ENCODE measurements at places on chromosomes 13 and 19.

GRCh38 chr19:14435320-14436050 lies 2.4 kb downstream of the PKN1 start:
- DNase-seq: no peak

DNA sequence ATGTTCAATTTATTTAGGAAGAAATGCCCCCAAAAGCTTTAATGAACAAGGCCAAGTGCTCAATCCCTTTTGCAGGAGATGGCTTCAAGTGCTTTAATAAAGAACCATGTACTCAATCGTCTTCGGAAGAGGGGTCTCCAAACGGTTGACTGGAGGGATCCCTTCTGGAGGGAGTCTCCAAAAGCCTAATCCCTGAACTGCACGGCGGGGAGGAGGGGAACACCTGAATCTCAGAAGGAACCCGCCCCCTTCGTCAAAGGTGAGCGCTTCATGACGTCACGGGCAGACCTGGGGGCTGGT lies 505 bp downstream of the PAF1 start:
- DNase-seq: no peak

DNA sequence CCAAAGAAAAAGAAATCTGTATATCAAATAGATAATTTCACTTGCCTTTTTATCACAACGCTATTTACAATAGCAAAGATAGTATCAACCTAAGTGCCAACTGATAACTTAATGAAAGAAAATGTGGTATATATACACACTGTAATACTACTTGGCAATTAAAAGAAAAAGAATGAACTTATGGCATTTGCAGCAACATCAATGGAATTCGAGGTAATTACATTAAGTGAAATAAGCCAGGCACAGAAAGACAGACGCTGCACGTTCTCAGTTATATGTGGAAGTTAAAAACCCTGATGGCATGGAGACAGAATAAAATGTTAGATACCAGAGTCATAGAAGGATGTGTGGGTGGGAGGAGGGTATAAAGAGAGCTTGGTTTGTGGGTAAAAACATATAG lies 1260.5 kb upstream of the PCDH9 start:
- no peak for DNase-seq

DNA sequence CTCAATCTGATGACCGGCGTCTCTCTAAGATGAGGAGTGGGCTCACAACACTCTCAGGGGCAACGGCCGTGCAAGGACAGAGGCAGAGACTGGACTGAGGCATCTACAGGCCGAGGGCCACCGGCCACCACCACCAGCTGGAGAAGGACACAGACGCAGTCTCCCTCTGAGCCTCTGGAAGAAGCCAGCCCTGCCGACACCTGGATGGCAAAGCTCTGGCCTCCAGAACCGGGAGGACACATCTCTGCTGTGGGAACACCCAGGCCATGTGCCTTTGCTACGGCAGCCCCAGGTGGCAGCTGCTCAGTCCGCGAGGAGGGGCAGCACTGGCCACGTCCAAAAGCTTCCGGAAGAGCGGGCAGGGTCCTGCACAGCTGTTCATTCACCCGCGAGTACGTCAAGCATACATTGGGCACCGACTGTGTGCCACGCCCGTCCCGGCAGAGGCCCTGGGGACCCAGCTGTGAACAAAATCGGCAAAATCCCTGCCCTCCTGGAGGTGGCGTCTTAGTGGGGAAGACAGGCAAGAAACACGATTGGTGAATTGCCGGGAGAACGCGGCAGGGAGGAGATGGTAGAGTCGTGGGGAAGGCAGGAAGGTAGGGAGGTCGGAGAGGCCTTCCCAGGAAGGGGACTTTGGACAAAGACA lies 17.1 kb downstream of the C2CD4C start:
- DNase-seq: no peak

DNA sequence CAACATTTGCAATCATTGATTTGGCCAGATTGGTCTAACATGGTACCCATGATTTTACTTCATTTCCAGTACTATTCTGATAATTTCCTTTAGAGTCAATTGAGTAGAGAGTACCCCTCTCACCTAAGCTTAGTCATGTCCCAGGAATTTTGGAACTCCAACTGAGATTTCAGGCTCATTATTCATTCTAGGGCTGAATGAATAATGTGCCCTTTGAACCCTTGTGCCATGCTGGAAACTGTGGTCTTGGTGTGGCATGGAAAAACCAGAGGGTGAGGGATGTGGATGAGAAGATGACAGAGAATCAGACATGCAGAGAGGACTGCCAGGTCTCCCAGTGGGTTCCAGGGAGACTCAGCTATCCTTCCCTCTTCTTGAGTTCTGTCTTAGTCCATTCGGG lies 30.2 kb downstream of the ITM2B start:
- DNase-seq: no peak

GRCh38 chr19:3047496-3048189 lies 14.7 kb downstream of the TLE5 start:
- peak; percentile 69 for DNase-seq

DNA sequence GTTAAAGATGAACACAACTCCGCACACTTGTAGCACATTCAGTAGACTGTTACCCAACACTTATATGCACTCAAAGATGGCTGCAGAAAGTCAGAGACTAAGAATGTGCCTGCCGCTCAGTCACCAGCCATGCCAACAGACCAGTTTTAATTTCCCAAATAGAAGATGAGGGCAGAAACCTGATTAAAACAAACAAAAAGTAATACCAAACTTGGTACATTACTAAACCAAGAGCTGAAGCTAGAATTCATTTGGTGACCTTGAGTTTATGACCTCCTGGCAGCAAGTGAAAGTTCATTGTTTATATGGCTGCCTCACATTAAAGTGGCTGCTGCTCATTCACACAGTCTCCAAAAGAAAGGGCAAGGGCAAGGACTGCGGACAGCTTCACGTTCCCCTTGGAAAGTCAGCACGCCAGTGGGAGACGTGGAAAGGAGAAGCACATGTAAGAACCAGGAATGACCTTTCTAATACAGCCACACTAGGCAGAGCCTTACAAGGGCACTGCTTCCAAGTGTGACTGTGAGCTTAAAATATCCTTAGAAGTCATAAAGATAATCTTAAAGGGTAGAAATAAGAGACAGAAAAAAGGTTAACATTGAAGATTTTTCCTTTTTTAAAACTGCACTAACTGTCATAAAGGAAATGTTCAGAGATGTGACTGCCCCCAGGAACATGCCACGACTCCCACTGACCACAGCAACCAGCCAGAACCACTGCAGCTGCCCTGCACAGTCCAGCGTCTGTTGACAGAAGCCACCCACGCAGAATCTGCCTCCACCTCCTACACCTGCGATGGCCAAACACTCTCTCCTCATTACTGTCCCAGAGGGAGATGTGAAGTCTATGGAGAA lies 73.5 kb downstream of the STK24 start:
- DNase-seq: no peak

DNA sequence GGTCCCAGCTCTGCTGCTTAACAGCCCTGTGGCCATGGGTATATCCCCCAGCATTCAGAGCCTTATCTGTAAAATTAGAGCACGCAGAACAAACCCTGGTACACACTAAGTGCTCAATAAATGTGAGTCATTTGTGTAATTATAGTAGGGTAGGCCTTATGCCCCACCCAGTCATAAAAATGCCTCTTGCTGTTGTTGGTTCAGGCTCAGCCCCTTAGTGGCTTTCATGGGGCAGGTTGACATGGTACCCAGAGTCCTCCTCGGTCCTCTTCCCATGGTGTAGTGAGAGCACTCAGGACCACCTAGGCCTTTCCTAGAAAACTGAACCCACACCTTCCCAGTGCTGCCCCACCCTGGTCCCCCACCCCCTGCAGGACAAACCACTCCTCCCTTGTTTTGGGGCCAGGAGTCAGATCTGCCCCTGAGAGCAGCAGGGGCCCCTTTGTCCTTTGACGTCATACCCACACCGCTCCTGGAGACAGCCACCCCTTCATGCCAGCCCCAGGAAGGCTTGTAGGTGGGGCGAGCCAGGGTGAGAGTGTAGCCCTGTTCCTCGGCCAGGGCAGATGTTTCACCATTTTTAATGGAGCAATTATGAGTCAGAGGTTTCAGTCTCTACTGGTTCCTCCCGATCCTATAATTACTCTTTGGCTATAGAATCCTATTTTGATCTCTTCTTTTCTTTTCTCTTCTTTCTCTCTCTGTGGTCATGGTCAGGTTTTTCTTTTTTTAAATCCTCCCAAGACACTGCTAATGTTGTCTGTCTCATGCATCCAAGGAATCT lies 36.8 kb downstream of the ACTN4 start:
- DNase-seq: no peak

- DNase-seq: no peak
These were observed 130.5 kb downstream of the ATP11A start for GRCh38 chr13:112820318-112820717.

DNA sequence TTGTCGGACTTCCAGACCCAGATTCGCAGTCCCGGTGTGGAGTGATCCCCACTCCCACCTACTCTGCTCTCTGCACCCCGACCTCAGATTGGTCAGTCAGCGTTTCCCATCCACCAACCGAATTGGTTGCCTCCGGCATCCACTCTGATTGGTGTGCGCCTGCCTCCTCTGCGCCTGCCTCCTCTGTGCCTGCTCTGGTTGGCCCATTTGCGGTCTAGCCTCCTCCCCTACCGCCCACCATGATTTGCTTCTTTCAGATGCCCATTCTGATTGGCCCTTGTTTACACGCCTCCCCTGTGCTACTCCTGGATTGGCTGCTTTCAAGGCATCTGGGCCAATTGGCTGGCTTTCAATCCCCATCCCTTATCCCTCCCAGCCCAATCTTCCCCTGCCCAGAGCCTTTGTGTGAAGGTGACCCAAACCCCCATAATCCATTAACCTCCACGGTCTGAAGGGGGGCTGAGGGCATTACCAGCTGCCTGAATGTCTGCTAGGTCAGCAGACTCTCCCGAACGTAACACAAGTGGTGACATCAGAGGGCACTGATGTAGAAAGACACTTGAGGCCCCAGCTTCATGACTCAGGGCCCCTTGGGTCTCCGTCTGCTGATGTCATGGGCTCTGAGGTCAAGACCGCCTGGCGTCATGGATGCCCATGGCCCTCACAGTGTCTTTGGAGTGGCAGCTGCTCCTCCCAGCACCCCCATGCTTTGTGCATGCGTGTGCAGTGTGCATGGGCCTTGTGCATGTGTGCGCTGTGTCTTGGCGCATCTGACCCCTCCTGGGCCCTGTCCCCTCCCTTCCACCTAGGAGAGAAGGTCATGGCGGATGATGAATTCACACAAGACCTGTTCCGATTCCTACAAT lies 80.4 kb downstream of the MAP4K1 start:
- DNase-seq: no peak

- DNase-seq: no peak
These were observed 20.5 kb downstream of the HAUS8 start for GRCh38 chr19:17054746-17055145.

Measured in GM13977 (cell line).